IPS-NIHi11 (cell line): ENCODE measurements at places on chromosomes 3 and 15.

DNA sequence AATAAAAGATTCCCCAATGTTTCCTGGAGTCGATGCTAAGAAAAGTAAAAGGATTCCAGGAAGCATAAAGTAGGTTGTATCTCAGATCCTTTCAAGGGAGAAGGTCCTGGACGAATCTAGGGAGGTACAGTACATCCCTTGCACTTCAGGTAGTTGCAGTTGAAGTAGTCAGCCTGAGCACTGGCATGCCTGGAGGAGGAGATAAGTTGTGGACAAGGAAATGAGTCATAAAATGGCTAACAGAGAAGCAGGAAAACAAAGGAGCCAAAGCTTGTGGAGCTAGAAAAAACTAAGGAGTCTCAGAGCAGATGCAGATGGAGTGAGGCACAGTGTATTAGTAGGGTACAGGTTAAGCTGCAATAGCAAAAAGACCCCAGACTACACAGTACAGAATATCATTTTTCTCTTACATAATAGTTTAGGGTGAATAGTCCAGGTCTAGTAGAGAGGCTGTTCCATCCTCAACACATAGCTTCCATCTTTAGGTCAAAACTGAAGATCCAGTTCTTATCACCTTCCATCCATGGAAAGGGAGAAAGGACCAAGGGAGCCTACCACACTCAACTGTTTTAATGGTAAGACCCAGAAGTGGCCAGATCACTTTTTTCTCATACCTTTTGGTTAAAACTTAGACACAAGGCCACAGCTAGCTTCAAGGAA lies 41.3 kb downstream of the COL6A5 start:
- DNase-seq, result no peak

- DNase-seq, result no peak
These were observed 32.1 kb upstream of the TIMP4 start for GRCh38 chr3:12190832-12191231.

DNA sequence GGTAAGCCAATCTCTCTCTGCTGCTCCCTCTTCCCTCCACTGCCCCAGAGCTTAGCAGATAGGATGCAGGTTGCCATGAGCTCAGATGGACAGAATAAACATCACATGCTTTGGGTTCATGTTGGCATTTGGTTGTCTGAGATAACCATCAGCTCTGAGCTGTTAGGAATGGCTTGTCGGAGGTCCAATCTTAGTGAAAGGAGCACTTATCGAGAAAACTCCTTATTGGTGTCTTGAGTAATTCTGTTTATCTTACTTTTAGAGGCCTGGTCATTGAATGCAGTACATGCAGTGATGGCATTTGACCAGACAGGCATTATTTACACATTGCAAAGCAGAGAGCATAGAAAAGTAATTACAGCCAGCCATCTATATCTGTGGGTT lies 99.7 kb downstream of the CEMIP start:
- no peak for DNase-seq

GRCh38 chr3:193086681-193087080 lies 154.3 kb upstream of the PLAAT1 start:
- no peak for DNase-seq

GRCh38 chr3:112132975-112133448 lies at the start of gene GCSAM:
Gene GCSAM, minus strand, starts transcription at chr3:112133248. Its CDS starts 128 bp downstream, at chr3:112133120.
- DNase-seq, result no peak

GRCh38 chr3:81484520-81484919 lies 276.9 kb downstream of the GBE1 start:
- DNase-seq, result no peak

GRCh38 chr15:71469413-71469812 lies 340.9 kb upstream of the NR2E3 start:
- DNase-seq, result no peak

GRCh38 chr15:99387421-99388168 lies 136.3 kb downstream of the LRRC28 start:
- DNase-seq, result no peak

- no peak for DNase-seq
These were observed 1106.6 kb downstream of the TBL1XR1 start for GRCh38 chr3:176090727-176091126.

DNA sequence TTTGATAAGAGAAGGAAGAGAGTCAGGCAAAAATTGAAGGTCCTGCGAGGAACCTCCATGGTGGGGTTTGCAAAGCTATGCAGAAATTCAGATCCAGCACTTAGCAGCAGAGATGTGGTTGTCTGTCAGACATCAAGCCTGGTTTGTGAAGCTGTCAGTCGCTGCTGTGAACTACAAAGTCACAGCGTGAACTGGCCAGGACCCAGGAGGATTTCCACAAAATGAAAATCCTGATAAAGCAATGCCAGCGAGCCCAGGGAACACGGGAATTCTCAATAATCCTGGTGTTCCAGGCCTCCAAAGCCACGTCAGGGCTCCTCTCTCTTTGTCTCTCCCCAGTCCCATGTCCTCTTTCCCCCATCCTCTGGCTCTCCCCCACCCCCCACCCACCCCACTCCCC lies 296.9 kb upstream of the GADL1 start:
- DNase-seq, result no peak
